ENCODE measurements at places on chromosomes 1 and 21. TPM values are rescaled to one million over a fixed set of nuclear protein-coding genes. Genes with fewer than 3 reads are reported as not detected.

DNA sequence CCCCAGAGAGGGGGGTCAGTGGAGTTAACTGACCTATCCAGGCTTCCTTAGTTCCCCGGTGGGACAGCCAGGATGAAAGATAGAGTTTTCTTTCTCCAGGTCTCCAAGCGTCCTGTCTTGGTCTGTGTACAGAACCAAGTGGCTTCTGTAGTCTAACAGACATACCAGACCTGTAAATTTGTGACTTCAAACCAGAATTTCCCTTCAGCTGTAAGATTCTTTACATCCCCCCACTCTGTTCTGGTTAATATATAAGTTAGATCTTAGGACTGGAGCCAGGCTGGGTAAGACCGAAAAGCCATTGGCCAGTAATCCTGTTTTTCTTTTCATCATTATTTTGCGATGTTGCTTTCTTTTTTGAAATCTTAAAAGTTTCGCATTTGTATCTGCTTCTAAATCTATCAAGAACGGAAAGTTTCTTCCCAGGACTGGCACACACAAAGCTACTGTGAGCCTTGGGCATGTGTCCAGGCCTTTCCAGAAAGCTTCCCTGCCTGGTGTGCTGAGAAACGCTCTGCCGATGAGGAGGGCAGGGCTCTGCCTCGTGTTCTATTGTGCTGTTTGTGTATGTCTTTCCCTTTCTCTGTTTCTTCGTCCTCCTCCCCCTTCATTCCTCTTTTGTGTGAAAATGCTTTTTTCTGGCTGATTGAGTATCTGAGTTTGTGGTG lies 72.3 kb downstream of the RGL1 start:
- no peak for DNase-seq

- DNase-seq = peak; percentile 29
Measured at GRCh38 chr1:118151312-118151937, 33.6 kb downstream of the SPAG17 start.

DNA sequence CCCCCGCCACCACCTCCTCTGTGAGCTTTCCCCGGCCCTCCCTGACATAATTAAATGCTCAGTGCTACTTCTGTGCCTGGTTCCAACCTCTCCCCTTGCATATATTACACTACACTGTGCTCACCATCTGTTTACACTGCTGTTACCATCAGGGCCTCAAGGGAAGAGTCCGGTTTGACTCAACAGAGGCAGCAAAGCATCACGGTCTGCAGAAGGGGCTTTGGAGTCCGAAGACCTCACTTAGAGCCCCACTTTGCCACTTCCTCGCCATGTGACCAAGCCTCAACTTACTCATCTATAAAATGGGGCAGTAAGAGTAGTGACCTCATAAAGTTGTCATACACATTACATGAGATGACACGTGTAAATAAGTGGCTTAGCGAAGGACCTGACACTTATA lies 27.4 kb downstream of the KCNN3 start:
- DNase-seq = no peak

GRCh38 chr1:238135708-238136664 lies 245.3 kb upstream of the ZP4 start:
- no peak for DNase-seq

KLHDC9 gene
- total RNA-seq = 5.7 TPM

- DNase-seq = no peak
Measured at GRCh38 chr1:96715482-96715881, 6.1 kb upstream of the PTBP2 start.

KRTAP12-2 gene
- not detected for total RNA-seq
